Lower lobe of right lung (tissue), 2 donors: ENCODE measurements at places on chromosomes 6 and 20. TPM values are rescaled to one million over a fixed set of nuclear protein-coding genes. Genes with fewer than 3 reads are reported as not detected.

RIPOR3 gene
- total RNA-seq, result 11.0 TPM

GRCh38 chr20:50111120-50111828 is 1.7 kb downstream of the UBE2V1 start:
- DNase-seq, result no peak

MYO6 gene
- 62.7 TPM for total RNA-seq

KIF3B gene
- 28.0 TPM for total RNA-seq

- DNase-seq, result no peak
These were observed 283.6 kb downstream of the QKI start for GRCh38 chr6:163698086-163698485.

DNA sequence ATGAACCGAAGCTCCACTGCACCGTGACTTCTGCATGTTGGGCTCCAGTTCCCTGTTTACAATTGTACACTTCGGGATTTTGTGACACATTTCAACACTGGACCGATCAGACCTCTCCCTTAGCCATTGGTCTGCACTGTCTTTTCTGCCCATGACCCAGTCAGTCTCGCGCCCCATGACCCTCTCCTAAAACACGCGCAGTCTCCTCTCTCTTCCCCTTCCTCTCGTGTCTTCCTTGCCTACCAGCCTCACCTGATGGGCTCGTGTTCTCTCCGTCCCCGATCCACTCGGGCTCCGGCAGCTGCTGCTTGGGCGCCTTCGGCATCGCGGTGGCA is 535 bp upstream of the ABCF1 start:
- DNase-seq, result no peak

GRCh38 chr20:18164356-18164755 is 26.7 kb downstream of the KAT14 start:
- no peak for DNase-seq

DNA sequence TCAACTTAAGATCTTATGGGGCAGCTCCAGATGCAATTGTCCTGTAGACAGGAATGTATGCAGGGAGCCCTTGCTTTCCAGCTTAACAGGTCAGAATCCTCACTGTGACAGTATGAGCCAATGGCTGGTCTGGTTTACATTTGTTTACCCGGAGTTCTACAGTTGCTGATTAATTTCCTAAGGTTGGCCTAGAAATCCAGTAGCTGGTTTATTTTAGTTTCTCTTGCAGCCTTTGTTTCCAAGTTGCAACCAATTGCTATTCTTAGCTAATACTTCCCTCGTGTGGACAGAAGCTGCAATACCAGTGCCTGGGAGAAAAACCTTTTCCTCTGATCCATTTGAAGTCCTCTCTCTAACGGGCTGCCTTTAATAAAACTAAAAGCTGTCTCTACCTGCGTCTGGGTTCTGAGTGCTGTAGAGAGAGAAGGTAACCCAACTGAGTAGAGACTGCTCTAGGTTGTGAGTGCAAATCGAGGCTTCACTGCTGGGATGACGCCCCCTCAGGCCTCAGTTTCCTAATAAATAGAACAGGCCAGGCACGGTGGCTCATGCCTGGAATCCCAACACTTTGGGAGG is 45.9 kb downstream of the ZNF217 start:
- DNase-seq, result no peak

GRCh38 chr6:146489468-146490151 is 54.0 kb upstream of the RAB32 start:
- no peak for DNase-seq

SPTLC3 gene
- total RNA-seq, result 18.7 TPM

FRMD1 gene
- not detected for total RNA-seq

GRCh38 chr20:50304501-50304856 is 113.8 kb downstream of the CEBPB start:
- DNase-seq, result no peak

- DNase-seq, result no peak
These were observed 2.3 kb upstream of the ZNF165 start for GRCh38 chr6:28078050-28078449.

- DNase-seq, result no peak
These were observed 34.0 kb downstream of the TRERF1 start for GRCh38 chr6:42417641-42418112.

GRCh38 chr6:156846845-156847599 is 69.8 kb downstream of the ARID1B start:
- DNase-seq, result no peak

DNA sequence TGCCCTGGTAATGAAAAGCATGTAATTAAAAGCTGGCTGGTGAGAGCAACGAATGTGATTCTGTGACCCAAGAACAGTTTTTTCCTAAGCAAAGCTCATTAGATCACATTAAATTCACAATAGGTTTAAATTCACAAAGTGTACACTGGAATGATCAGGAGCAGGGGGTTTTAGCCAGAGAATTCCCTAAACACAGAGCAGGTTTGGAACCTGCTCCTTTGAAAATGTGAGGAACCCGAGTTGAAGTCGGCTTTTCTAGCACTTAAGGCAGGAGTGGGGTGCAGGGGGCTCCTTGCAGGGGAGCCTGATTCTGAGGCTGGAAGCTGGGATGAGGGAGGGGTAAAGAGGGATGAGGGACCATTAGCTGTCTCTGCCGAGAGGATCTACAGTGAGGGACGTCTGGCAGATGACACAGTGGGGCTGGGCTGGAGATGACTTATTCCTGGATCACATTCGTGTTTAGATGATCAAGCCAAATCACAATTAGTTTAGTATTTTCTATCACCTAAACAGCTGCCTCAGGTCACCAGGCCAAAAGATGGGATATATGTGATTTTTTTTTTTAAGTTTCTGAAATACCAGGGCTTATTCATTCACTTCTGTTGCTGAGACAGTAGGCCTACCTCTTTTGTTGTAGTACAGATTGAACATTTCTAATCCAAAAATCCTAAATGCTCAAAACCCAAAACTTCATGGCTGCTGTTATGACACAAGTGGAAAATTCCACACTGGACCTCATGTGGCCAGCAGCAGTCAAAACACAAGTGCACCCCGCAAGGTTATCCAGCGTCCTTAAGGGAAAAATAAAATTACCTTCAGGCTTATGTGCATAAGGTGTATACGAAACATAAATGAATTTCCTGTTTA is 93.1 kb upstream of the HIVEP1 start:
- no peak for DNase-seq

DNA sequence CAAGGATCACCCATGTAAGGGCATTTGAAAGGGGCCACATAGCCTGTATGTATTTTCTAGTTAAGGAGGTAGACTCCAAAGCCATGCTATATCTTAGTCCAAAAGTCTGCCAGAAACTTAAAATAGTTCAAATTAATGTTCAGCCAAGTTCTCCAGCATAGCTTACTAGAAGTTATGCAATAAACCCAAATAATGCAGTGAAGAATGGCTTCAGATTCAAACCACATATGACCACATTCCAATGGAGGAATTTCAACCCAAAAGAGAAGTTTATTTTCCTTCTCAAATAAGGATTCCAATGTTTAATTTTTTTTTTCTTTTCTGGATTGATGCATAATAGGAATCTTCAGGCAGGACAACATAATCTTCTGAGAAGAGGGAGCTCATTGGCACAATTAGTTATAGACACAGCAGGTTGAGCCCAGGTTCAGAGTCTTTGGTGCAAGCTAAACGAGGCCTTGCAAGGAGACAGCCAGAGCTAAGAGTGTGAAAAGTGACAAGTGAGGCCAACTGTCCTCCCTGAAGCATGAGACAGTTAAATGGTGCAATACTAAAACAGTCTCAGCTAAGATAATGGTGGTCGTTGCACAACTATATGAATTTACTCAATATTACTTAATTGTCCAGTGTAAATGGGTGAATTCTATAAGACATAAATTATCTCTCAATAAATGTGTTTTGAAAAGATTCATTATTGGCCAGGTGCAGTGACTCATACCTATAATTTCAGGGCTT is 598.8 kb upstream of the CDH4 start:
- DNase-seq, result no peak

DNA sequence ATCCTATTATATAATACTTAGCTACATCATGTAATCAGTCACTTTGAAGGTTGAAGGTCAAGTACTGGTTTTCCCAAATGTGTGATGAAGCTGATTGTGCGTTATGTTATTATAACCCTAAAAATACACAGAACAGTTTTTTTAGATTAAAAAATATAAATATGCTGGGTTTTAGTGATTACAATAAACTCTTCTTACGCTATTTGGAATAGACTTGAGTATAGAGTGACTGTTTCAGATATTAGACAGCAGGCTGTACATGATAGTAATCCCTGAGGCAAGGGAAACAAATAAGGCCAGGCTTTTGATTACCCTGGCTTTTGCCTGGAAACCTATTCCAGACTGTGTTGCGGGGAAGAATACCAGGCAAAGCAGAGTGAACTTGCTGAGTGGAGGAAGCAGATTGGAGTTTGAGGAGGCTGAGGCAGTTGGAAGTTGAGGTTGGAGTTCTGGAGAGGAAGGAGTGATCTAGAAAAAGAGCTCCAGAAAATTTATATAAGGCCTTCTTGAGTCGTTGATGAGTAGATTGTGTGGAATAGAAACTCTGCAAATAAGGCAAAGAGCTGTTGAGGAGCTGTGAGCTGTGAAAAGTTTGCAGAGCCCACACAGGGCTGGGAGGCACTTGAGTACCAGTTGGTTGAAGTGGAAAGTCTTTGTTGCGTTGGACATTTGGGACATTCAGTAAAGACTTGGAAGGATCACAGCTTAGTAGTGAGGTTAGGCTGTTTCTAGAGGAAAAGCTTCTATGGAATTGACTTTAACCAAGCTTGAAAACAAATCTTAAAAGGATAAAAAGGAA is 26.4 kb downstream of the MAP3K4 start:
- DNase-seq, result no peak

GRCh38 chr6:118932421-118932820 is 2.5 kb downstream of the MCM9 start:
- DNase-seq, result no peak

GRCh38 chr6:45479834-45480751 is 102.4 kb upstream of the SUPT3H start:
- no peak for DNase-seq

PTCHD4 gene
- total RNA-seq, result 2.3 TPM

DNA sequence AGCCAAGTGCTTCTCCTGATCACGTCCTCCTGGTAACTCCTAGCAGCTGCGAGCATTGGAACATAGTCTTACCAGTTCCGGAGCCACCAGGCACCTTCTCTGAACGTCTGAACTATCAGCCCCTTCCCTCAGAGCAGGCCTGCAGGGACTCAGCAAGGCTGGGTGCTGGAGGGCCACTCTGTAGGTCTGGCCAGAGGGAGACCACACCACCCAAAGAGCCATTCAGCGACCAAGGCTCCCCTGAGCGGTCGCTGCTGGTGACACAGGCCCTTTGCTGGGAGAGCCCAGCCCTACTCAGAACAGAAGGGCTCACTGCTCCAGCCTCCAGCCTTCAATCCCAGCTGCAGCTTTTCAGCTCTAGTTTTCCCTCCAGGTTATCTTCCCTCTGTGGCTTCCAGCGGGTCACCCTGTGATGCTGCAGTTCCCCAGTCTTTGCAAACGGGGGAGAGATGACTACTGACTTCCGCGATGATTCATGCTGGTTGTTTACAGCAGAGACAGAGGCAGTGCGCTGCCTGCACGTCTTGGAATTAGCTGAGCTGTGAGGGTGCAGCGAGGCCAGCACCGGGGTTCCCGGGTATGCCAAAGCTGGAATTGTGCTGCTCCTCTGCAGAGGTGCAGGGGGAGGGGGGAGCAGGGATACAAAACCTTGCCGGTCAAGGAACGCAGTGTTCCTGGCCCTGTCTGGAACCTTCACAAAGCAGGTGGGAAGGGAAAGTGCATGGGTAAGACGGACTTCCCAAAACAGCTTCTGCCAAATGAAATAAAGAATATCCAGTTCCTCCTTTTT is 161.4 kb downstream of the LY86 start:
- DNase-seq, result peak; percentile 74

DNA sequence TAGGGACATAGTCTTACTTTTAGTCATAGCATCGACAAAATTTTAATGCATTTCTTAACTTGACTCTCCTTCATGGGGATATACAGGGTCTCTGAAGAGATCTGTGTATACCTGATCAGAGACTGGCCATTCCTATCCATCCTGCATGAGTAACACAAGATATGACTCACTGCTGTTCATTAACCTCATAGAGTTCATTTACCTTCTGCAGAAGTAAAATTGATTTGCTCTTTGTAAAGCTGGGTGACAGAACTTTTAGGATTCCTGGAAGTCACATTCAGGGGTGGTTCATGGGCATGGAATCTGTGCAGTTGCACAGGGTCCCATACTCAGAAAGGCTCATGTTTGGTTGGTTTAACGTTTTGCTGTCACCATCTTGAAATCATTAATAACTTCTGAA is 53.2 kb downstream of the PDE7B start:
- DNase-seq, result no peak

DNA sequence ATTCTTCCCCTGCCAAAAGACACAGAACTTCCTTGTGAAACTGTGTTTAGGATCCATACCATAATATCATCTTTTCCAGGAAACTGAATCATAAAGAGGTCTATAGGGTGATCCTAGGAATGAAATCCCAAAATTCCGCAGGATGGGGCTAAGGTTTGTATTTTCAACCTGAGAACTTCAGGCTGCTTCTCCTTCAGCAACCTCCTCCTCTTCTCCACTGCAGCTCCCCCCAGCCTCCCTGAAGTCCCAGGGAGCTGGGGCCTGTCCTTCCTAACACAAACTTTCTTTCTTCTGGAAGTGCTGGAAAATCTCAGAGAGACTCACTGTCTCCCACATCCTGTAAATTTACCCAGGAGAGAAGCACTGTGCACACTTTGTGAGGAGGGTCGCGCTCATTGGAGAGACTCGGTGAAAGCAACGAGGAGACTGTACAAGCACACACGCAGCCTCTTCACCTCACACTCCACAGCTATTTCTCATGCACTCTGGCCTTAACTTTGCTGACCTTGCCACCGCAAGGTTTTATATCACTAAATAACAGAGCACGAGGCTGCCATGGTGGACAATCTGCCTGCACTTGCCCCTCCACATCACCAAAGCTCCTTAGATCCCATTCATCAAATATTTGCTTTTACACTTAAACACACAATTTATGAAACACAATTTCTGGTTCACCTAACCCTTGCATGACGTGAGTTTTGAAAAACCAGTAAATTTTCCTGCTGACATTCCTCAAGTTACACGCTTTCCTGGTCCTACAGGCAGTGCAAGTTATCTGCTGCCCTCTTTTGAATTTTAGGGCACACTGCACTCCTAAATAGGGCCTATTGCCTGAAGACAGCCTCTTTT is 14.3 kb downstream of the ID4 start:
- DNase-seq, result no peak

RAD21L1 gene
- total RNA-seq, result not detected

REM1 gene
- 2.3 TPM for total RNA-seq

GRCh38 chr6:168603234-168603633 is 162.2 kb downstream of the SMOC2 start:
- no peak for DNase-seq

- no peak for DNase-seq
These were observed 291.4 kb downstream of the PLCB1 start for GRCh38 chr20:8423482-8423881.
